OCI-M1 (cell line): ENCODE measurements at places on chromosomes 2 and 18.
A peak's percentile ranks its signal among the peaks of the same experiment; 100 is the strongest.

DNA sequence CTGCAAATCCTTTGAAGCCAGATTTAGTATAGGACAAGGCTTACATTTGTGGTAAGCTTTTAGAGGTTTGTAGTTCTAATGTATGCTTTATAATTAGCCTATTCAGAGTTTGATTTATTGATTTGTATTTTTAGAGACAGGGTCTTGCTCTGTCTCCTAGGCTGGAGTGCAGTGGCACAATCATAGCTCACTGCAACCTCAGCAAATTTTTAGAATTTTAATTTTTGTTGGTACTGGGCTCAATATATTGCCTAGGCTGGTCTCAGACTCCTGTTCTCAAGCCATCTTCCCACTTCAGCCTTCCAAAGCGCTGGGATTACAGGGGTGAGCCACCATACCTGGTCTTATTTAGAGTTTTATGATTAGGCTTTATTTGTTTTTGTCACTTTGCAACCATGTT is 4.5 kb downstream of the KCNJ13 start:
- no peak for DNase-seq

DNA sequence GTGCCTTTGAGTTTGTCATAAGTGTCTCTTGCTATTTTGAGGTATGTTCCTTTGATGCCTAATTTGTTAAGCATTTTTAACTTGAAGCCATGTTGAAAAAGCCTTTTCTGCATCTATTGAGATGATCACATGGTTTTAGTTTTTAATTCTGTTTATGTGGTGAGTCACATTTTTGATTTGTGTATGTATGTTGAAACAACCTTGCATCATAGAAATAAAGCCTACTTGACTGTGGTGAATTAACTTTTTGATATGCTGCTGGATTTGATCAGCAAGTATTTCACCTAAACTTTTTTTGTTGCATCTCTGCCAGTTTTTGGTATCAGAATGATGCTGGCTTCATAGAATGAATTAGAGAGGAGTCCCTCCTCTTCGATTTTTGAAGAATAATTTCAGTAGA is 469.7 kb downstream of the CDH2 start:
- DNase-seq = no peak

- DNase-seq = no peak
Measured at GRCh38 chr2:229467783-229468182, 196.7 kb upstream of the PID1 start.

DNA sequence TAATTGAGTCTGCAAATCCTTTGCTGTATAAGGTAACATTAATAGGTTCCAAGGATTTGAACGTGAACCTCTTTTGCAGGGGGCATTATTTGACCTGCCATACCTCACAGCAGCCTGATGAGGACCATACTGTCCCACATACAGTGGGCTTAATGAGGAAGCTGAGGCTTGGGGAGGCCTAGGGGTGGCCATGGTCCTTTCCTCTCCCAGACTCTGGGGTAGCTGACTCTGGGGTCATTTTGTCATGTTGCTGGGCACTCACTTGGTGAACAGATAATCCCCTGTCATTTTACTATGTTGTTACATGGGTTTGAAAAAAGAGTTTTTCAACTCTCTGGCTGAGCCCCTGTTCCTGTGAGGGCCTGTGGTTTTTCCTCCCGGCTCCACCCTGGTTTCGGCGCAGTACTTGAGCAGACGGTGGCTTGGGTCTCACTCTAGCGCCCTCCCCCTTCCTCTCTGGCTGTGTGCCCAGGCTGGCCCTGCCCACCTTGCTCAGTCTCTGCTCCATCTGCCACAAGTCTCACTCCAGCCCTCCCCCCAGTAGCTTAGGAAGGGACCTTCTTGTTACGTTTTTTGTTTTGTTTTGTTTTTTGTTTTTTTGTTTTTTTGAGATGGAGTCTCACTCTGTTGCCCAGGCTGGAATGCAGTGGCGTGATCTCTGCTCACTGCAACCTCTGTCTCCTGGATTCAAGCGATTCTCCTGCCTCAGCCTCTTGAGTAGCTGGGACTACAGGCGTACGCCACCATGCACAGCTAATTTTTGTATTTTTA is 21.0 kb downstream of the INPP4A start:
- DNase-seq = peak; percentile 93

GRCh38 chr18:12924616-12925015 is 23.2 kb upstream of the SEH1L start:
- DNase-seq = no peak

DNA sequence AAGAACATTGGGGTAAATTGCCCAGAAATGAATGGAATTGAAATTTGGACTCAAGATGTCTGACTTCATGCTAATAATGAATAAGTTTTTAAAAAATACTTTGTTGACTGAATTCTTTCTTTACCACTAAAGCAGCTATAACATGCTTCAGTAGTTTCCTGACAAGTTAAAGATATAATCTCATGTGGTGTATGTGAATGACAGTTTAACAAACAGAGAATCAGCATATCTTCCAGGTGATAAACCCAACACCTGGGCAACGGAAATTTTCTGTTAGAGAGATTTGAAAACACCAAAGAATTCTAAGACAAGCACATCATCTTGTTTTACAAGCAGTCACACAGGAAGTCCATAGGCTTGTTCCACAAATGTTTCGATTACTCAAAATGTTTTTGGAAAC is 372.6 kb upstream of the VRK2 start:
- DNase-seq = no peak

DNA sequence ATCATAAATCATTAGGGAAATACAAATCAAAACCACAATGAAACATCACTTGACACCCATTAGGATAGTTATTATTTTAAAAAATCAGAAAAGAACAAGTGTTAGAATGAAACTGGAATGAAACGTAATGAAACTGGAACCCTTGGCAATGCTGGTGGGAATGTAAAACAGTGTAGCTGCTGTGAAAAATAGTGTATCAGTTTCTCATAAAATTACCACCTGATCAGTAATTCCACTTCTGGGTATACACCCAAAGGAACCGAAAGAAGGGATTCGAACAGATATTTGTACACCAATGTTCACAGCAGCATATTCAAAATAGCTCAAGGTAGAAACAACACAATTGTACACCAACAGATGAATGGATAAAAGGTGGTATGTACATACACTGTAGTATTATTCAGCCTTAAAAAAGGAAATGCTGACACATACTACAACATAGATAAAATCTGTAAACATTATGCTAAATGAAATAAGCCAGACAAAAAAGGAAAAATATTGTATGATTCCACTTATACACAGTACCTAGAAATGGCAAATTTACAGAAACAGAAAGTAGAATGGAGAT is 27.0 kb downstream of the ROCK1 start:
- DNase-seq = no peak

GRCh38 chr18:9417073-9417851 is 58.1 kb upstream of the RALBP1 start:
- DNase-seq = no peak

- no peak for DNase-seq
Measured at GRCh38 chr2:200451511-200451910, 58.4 kb downstream of the KCTD18 start.

DNA sequence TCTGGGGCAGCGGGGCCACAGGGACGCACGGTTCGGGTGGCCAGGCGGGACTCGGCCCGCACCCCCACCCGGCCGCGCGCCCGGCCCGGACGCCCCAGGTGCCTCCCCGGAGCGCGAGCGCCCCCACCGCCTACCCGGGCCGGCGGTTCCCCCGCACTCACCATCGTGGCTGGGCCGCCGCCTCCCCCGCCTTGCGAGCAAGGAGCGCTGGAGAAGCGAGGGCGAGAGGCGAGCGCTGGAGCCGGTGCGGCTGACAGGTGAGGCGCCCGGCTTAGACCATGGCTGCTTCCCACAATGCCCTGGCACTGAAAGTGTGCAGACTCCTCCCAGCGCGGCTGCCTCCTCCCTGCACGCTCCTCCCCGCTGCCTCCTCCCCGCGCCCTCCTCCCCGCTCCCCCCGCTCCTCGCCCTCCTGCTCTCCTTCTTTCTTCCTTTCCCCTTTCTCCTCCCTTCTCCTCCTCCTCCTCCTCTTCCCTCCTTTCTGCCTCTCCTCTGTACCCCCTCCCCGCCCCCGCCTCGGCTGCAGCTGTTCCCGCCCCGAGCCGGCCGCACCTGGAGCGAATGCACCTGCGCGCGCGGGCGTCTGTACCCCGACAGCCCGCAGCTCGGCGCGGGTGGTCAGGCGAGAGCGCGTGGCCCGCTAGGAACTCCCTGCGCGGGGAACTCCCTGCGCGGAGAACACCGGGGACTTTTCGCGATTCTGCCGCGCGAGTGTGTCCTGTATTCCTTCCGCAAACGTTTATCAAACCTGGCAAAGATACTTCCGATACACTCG is at the start of gene AP1S3:
AP1S3 (minus strand) TSS at position 296 of the 775 bp plus-strand sequence; CDS start at position 164, 132 bp downstream.
- peak; percentile 62 for DNase-seq

DNA sequence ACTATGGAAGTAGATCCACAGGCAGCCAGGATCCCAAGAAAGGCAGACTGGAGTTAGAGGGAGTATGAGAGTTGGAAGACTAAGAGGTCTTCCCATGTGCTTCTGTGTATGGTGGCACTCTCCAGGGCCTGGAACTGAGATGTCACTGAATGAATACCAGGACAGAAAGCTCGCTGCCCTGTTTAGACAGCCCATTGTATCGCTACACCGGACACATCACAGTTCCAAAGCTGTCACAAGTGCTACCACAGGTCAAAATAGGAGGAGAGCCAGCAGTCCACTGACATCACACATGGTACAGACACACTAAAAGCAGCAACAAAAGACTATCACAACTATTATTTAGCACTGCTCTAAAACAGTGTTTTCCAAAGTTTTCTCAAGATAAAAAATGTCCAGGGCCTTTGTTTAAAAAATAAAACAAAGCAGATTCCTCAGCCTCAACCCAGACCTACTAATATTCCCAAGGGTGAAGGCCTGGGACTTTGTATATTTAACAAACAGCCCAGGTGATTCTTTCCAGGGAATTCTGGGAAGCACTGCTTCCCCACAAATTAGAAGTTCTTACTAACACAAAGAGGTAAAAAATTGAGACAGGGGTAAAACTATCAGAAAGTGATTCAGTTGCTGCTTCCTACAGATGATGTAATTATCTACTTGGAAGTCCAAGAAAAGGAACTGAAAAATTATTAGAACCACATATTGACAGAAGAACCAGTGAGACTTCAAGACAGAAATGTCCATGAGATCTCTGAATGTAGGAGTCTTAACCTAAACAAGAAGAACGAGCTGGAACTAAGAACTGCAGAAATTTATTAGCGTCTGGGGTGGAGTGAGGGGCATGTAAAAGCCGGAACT is 116.0 kb downstream of the DTNB start:
- DNase-seq = peak; percentile 15

- no peak for DNase-seq
Measured at GRCh38 chr2:69789175-69789721, 40.2 kb upstream of the GMCL1 start.

- peak; percentile 57 for DNase-seq
Measured at GRCh38 chr2:191010887-191011885, 2.8 kb downstream of the STAT1 start.

GRCh38 chr2:42046819-42047487 is 868 bp upstream of the PKDCC start:
- DNase-seq = no peak

DNA sequence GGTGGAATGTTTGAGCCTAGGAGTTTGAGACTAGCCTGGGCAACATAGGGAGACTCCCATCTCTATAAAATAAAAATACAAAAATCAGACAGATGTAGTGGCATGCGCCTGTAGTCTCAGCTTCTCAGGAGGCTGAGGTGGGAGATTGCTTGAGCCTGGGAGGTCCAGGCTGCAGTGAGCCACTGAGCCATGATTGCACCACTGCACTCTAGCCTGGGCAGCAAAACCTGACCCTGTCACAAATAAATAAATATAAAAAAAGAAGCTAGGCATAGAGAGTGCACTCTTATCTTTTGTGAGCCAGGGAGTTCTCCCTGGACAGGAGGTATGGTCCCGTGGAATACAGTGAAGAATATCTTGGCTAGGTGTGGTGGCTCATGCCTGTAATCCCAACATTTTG is 11.0 kb upstream of the KYNU start:
- DNase-seq = no peak

DNA sequence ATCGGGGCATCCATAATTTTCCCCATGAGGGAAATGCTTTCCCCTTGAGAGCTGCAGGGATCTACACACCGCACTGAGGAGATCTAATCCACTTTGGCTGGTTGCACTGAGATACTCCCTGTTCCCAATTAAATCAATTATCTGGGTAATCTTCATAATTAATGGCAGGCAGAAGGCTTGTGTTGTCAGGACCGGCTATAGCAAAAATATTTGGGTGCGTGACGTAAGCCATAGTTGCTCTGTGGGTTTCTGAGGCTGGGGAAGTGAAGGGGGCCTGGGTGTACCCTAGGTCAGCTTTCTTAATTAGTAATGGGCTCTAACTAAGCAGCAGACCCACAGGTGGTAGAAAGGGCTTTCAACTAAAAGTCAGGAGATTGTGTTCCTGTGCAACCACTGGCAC is 62.8 kb upstream of the UPP2 start:
- DNase-seq = no peak

DNA sequence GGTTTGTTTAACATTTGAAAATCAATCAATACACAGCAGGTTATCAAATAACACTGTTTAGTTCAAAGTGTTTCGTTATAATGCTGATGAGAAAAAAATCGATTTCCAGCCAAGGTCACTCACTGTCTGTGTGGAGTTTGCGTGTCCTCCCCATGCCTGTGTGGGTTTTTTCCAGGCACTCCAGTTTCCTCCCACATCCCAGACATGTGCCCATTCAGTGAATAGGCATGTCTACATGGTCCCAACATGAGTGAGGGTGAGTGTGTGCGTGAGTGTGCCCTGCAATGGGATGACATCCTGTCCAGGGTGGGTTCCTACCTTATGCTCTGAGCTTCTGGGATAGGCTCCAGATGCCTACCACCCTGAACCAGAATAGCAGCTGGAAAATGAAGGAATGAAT is 8.7 kb upstream of the GKN2 start:
- DNase-seq = no peak
